Stimulated activated CD4-positive, alpha-beta T cell treated with anti-CD3 and anti-CD28 coated beads, Interleukin-1b, Interleukin-23, amount 100 ng/mL, for 4 hours (primary cell): ENCODE measurements at places on chromosomes 7 and 10.

DNA sequence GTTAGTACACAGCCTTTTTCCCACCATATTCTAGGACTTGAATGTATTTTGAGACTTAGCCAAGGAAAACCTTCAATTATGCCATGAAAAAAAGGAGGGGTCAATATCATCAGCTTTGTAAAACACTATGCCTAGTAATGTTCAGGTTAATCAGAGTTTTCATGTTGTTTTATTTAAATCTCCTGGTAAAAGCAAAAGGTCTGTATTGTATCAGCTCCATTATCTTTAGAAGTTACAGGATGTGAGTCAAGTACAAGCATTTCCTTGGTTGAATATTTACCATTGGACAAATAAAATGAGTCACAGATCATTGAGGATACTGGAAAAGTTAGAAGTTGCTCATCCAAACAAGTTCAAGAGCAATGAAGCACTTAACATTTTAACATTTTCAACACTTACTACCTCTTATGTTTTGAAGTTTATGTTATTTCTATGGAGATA lies 89.9 kb upstream of the CAPZA2 start:
- no peak for DNase-seq

DNA sequence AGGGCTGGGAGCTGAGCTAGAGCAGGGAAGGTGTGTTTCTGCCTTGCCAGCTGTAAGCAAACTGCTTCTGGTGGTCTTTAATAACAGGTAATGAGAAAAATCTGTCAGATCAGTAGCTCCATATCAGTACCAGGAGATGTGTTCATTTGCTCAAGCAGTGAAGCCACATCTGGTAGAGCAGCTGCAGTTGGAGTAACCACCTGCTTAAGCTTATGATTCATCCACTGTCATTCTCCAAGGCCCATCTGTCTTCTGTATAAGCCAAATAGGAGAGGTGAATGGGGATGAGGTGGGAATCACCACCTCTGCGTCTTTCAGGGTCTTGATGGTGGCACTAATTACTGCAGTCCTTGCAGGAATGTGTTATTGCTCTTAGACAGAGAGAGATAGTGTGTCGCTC lies 18.4 kb upstream of the COBL start:
- no peak for DNase-seq

DNA sequence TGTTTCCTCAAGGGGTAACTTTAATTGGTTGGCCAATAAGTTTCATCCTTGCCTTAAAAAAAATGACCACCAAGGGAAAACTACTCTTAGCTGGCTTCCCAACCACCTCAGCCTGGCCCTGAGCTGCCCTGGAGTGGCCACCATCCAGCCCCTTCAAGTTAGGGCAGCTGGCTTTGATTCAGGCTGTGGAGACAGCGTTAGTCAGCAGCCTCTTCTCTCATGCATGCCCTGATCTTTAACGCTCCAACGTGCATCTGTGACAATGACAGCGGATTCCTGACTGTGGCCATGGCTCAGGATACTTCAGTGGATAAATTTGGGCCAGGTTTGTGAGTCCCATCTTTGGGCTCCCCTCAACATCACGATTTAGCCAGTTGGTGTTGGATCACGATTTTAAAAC lies 111.6 kb downstream of the RBM20 start:
- DNase-seq = no peak

- no peak for DNase-seq
These were observed 68.8 kb downstream of the ITGB8 start for GRCh38 chr7:20399521-20399920.

DNA sequence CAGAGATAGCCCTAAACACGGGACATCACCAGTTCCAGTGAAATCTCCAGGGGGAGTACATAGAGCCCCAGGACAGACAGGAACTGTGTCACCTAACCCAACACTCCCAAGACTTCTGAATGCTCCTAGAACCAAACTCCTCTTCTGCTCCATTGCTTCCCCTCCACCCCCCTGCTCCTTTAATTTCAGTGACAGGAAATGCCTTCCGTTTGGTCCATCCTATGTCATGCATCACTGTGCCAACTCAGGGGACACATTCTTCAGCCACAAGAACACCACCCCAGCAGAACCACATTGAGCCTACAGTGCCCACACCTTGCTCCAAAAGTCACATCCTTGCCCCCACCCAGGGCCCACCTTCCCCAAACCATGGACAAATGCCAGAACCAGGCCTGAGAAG lies 100.5 kb downstream of the KCNMA1 start:
- DNase-seq = no peak

- no peak for DNase-seq
These were observed 162.3 kb upstream of the NPS start for GRCh38 chr10:127386606-127387327.

DNA sequence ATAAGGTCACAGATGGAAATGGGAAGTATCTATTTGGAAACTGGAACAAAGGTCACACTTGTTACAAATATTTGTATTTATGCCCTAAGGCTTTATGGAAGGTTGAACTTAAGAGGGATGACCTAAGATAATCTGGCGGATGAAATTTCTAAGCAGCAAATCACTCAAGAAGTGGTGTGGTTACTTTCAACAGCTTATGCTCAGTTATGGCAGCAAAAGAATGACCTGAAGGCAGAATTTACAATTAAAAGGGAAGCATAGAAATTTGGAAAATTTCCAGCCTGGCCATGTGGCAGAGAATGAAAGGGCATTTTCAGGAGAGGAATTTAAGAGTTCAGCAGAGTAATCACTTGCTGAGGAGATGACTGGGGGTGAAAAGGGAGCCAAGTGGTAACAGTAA lies 95.8 kb upstream of the TNS3 start:
- DNase-seq = no peak

DNA sequence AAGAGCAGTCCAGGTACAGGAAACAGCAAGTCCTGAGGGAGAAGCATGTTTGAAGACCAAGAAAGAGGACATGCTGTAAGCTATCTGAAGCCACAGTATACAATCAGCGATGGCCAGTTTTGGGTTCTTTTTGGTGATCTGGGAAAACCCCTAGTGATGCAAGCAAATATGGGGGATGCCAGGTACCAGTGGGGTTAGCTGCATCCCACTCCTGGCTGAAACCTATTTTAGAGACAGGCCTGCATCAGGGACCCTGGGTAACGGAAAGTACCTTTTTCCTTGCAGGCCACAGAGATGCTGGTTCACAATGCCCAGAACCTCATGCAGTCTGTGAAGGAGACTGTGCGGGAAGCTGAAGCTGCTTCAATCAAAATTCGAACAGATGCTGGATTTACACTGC lies 32.9 kb downstream of the AP3M1 start:
- DNase-seq = no peak

DNA sequence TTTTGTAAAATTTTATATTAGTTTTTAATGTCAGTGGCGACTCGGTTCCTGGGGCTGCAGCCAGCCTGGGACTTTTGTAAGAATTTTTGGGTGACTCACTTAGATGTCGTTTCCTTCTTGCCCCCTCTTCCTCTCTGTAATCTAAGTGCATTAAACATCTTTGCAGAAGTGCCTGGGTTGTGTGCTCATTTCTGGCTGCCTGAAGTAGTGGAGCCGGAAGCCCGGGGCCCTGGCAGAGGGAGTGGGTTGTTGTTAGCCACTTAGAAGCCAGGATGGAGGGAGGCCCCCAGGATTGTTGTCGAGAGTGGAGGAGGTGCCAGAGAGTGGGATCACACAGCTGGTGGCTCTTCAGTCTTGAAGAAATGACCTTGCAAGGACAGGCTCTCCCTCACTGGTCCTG lies 11.0 kb upstream of the TRIM8 start:
- no peak for DNase-seq

- DNase-seq = no peak
These were observed 245.2 kb downstream of the ADAM12 start for GRCh38 chr10:126143117-126143516.

- no peak for DNase-seq
These were observed 209.0 kb upstream of the ZMIZ1 start for GRCh38 chr10:78859769-78860168.

DNA sequence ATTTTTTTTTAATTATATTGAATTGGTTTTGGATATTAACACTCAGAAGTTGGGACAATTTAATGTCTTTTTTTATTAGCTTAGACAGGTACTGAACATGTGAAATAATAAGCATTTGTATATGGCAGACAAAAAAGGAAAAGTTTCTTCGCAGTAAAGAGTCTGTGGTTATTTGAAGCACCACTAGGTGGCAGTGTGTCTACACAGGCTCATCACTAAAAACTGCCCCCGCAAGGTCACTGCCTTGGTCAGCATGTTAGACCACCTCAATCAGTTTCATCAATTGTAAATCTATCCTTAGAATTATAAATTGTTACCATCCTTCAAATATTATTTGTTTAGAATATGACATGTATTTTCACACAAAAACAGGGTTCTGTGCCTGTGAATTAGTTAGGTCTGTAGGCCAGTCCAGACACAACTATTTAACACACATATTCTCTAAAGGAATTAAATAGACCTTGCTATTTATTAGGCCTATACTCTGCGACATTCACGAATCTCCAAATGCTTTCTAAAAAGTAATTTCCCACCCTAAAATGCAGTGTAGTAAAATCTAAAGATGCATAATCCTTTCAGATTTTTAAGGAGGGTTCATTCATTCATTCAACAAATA lies 17.0 kb downstream of the PNLIPRP3 start:
- no peak for DNase-seq

DNA sequence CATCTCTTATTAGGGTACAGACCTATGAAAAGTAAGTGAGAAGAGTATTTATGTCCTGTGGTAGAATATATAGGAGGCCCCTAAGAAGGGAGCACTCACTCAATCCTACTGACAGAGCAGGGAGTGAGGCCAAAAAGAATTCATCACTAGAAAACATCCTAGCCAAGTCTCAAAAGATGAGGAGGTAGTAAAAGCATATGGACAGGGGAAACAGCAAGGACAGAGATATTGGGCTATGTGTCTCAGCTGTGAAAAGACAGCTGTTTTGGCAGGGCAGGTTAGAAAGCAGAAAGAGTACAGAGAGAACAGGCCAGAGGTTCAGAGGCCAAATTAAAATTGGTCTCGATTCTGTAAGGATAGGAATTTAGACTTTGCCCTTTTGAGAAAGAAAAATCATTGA lies 548.3 kb upstream of the ANKRD30A start:
- no peak for DNase-seq

- DNase-seq = peak; percentile 49
These were observed 29.1 kb upstream of the CALD1 start for GRCh38 chr7:134750083-134751062.

DNA sequence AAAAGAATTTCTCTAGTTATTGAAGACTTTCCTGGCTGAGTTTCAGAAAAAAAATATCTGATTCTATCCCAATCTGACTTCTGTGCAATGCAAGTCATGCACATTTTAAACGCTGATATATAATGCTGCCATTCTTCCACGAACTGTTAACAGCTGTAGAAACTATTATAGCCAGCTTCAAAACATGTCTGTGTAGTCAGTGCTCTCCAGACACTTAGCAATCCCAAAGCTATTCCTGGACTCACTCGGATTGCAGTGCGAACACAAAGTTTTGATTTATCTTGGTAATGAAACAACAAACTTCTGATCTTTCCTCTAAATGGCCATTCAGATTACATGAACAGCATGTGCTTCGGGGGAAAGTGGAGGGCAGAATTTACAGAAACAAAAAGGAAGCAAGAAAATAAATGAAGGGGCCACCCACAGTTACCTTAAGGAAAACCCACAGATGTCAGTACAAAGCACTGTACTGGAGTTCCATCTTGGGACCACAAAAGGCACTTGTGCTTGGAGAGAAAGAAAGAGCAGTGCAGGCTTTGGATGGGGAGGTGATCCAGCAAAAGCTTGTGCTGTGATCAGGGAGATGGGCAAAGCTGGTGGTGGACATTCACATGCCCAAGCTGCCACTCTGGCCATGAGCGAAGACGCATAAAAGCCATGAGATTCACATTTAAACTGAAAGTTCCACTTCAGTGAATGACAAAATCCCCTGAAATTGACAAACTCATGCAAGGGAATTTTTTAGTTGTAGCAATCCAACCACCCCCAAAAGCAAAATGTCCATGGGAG lies 32.1 kb upstream of the ADO start:
- DNase-seq = no peak

- peak; percentile 9 for DNase-seq
These were observed 518 bp downstream of the WAPL start for GRCh38 chr10:86520871-86521677.

GRCh38 chr10:129520440-129521080 lies 53.5 kb downstream of the MGMT start:
- no peak for DNase-seq

GRCh38 chr7:90749262-90749661 lies 153.1 kb downstream of the CDK14 start:
- DNase-seq = no peak

- DNase-seq = no peak
These were observed 23.6 kb upstream of the CREB3L2 start for GRCh38 chr7:138025215-138026186.

GRCh38 chr7:100983451-100984187 lies 14.3 kb downstream of the MUC12 start:
- no peak for DNase-seq

DNA sequence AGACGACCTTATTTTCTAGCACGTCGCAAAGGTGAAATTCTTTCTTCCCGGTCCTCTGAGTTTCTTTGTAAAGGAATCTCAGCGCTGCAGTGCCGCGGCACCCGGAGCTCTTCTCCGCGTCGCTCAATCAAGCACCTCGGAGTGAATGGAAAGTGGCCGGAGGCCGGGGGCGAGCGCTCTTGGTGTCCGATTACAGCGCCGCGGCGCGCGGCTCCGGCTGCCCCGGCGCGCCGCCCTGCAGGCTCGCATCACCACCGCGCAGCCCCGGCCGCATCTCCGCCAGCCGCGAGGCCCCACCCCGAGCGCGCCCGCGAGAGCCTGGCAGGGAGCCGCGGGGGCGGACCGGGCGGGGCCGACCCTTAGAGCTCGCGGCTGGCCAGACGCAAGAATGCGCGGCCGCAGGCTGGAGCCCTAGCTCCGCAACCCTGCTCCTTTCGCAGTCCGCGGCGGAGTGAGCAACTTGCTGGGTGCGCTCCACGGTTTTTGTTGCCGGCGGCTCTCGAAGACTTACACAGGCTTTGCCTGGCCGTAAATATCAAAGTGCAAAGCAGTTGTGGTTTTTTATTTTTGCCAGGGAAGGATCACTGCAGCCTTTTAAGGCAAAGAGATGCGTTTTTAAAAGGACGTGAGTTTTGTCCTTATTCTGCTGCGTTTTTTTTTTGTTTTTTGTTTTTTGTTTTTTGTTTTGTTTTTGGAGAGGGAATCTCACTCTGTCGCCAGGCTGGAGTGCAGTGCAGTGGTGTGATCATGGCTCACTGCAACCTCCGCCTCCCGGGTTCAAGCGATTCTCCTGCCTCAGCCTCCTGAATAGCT lies at the start of gene SEMA3C:
Gene SEMA3C (minus strand): TSS at position 143 of the 813 bp plus-strand sequence. CDS start 2,270 bp downstream, outside the sequence.
- DNase-seq = no peak

GRCh38 chr10:84225427-84226173 lies at the start of gene LRIT2:
Gene LRIT2, minus strand, starts transcription at chr10:84225544. Its CDS starts 24 bp downstream, at chr10:84225520.
- DNase-seq = no peak

DNA sequence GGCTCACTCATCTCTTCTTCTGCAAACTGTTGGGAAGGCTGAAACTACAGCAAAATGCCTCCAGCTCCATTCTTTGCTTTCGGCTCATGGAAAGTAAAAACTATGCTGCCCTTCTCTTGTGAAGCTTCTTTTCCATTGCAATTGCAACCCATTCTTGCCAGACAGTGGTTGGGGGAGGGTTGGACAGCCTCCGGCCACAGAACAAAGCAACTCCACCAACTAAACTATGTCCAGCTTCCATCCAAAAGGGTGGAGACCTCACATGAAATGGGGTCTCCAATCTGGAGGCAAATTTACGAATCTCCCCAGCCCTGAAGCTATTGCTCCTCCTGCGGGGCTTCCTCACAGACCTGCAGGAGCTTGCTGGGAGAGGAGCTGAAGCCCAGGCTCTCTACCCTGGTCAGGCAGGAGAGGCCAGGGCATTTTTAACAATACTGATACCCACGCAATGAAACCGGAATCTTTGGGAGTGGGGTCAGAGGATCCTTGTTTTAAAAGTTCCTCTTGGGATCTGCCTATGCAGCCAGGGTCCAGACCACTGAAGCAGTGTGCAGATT lies 549 bp downstream of the GPNMB start:
- no peak for DNase-seq

- no peak for DNase-seq
These were observed 218.7 kb downstream of the ABCA13 start for GRCh38 chr7:48389977-48390376.
